ENCODE measurements at places on chromosomes 16 and 17. TPM values are rescaled to one million over a fixed set of nuclear protein-coding genes. Genes with fewer than 3 reads are reported as not detected.

- DNase-seq, result peak; percentile 8
- no peaks in the 10 kb centered on the region for H3K4me1 ChIP-seq
Observed at GRCh38 chr16:88349903-88350900, 32.6 kb upstream of the ZNF469 start.

The COTL1 gene
- 12.4 TPM for total RNA-seq

GRCh38 chr17:19537111-19537510 is 3.5 kb downstream of the SLC47A1 start:
- DNase-seq, result no peak
- no peak overlapping the region for H3K4me3 ChIP-seq
- H3K4me1 ChIP-seq, result peaks cover 4% of the 10 kb centered on the region
- no peaks in the 10 kb centered on the region for H3K27me3 ChIP-seq
- peak overlapping the region; percentile 92 for H3K27ac ChIP-seq

- no peak overlapping the region for H3K4me3 ChIP-seq
- no peaks in the 10 kb centered on the region for H3K27me3 ChIP-seq
- H3K4me1 ChIP-seq, result no peaks in the 10 kb centered on the region
- no peaks in the 10 kb centered on the region for H3K36me3 ChIP-seq
- no peak for DNase-seq
- no peak overlapping the region for H3K27ac ChIP-seq
Observed at GRCh38 chr16:9970796-9971195, 211.4 kb downstream of the GRIN2A start.

DNA sequence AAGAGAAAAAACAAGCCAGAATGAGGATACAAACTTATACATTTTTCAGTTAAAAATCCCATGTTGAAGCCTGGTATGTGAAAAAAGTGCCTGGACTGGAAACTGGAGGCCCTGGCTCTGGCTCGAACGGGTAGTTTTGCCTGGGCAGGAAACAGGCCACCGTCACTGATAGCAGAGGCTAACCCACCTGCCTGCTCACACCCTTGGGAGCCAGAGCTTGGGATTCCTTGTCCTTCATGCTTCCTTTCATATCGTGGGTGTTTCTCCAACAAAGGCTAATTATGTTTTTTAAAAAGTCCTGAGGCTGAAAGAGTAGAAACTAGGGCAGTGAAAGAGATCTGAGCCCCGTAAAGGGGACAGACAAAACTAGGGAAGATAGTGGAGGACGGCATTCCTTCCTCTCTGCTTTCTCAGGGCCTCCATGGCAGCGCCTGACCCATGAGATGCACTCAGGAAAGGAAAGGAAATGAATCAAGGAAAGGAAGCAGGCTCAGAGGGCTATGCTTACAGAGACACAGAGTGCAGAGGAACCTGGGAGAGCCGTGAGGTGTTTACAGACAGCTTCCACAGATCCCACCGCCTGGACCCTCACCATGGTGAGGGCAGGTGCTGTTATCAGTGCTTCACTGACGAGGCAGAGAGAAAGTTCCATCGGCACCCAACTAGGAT is 138.1 kb downstream of the PARN start:
- H3K27ac ChIP-seq, result no peak overlapping the region
- H3K27me3 ChIP-seq, result no peaks in the 10 kb centered on the region

DNA sequence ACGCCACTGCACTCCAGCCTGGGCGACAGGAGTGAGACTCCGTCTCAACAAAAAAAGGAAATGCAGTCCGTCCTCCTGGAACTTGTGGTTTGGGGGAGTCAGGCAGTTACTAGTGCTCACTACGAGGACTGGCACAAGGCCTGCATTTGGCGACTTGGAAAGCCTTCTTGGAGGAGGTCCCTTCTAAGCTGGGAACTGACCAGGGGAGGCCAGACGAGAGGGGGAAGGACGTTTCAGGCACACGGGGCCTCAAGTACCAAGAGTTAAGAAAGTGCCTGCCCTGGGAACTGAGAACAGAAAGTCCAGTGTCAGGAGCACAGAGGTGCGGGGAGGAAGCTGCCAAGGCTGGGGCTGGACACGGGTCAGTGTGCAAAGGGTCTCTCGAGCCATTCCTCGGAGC is 89.9 kb downstream of the ABR start:
- H3K27me3 ChIP-seq, result no peaks in the 10 kb centered on the region
- H3K27ac ChIP-seq, result no peak overlapping the region
- DNase-seq, result no peak
- no peaks in the 10 kb centered on the region for H3K4me1 ChIP-seq
- no peak overlapping the region for H3K4me3 ChIP-seq
- H3K36me3 ChIP-seq, result no peaks in the 10 kb centered on the region

DNA sequence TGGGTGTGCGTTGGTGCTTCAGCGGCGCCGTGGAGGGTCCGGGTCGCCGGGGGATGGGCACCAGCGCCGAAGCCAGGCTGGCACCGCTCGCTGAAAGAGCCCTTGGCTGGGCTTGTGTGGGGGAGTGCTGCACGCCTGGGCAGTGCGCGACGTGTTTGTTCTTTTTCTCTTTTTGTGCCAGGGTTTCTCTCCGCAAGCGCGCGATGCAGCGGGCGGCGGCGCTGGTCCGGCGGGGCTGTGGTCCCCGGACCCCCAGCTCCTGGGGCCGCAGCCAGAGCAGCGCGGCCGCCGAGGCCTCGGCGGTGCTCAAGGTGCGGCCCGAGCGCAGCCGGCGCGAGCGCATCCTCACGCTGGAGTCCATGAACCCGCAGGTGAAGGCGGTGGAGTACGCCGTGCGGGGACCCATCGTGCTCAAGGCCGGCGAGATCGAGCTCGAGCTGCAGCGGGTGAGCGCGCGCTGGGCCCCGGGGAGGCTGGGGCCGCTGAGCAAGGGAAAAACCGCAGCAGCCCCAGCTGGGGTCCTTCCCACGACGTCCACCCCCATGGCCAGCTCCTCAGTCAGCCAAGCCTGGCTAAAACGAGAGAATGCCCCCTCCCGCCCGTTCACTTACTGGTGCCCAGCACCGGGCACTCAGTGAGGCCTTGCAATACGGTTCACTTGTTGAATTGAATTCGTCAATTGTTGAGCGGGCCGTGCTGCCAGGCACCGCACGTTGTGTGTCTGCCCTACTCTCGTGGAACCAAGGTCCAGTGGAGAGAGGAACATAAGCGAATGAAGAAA is 541 bp downstream of the GPT2 start:
- H3K36me3 ChIP-seq, result no peaks in the 10 kb centered on the region
- H3K27me3 ChIP-seq, result no peaks in the 10 kb centered on the region
- H3K4me1 ChIP-seq, result no peaks in the 10 kb centered on the region
- peak overlapping the region; percentile 77 for H3K4me3 ChIP-seq
